ENCODE measurements at places on chromosomes 1 and 21. TPM values are rescaled to one million over a fixed set of nuclear protein-coding genes. Genes with fewer than 3 reads are reported as not detected.

The AMY2A gene
- total RNA-seq: not detected

The FNDC5 gene
- 0.22 TPM for total RNA-seq

The CYP2J2 gene
- 0.33 TPM for total RNA-seq

The TXNIP gene
- 6.1 TPM for total RNA-seq

The OR2T5 gene
- total RNA-seq: not detected

The SLC30A2 gene
- total RNA-seq: not detected

The ZNF691 gene
- 10.4 TPM for total RNA-seq

The GBP2 gene
- 31.6 TPM for total RNA-seq

The BTBD19 gene
- total RNA-seq: 12.0 TPM

The TRIM58 gene
- 0.66 TPM for total RNA-seq

The PTPN7 gene
- total RNA-seq: under 0.01 TPM

The IL12RB2 gene
- not detected for total RNA-seq

The PRR9 gene
- 1.2 TPM for total RNA-seq

The LEMD1 gene
- not detected for total RNA-seq

The XCL1 gene
- not detected for total RNA-seq

The BGLAP gene
- total RNA-seq: 0.11 TPM

Measured in uterine smooth muscle cell (primary cell).